Stimulated activated CD4-positive, alpha-beta T cell treated with anti-CD3 and anti-CD28 coated beads, Interleukin-2, amount 100 ng/mL, for 24 hours (primary cell): ENCODE measurements at places on chromosomes 11 and 22.

DNA sequence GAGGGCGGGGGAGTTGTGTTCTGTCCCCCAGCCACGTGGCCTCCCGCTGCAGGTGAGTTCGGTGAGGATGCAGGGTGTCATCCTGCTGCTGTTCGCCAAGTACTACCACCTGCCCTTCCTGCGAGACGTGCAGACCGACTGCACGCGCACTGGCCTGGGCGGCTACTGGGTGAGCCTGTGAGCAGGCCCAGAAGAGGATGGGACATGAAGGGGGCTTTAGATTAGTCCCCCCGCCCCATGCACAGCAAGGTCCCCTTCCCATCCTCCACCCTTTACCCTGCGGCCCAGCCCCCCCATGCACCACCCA, 4.1 kb downstream of the INPP5J start:
- no peak for DNase-seq

DNA sequence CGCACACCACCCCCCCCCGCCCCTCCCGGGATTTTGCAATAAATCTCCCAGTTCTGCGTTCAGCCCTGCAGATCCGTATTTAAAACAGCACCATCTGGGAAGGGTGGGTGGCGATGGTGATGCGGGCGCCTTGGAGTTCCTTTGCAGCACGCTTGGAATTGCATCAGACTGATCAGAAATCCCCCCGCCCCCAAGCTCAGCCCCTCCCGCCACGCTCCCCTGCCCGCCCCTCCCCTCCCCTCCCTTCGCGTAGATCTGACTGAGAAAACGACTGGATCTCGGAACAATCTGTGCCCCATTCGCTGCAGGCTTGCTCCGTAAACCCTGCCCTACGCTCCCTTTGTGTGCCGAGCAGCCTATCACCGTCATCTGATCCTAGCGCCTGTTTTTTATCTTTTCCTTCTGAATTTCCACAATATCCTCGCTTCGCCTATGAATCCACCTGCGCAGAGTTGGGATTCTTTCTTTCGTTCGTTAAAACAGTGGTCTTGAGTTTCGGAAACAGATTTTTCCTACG, 18.1 kb upstream of the BDNF start:
- no peak for DNase-seq

DNA sequence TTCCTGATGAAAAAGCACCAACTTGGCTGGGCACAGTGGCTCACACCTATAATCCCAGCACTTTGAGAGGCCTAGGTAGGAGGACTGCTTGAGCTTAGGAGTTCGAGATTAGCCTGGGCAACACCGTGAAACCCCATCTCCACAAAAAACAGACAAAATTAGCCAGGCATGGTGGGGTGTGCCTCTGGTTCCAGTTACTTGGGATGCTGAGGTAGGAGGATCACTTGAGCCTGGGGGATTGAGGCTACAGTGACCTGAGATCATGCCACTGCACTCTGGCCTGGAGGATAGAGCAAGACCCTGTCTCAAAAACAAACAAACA, 3.0 kb downstream of the HPS4 start:
- DNase-seq, result no peak

DNA sequence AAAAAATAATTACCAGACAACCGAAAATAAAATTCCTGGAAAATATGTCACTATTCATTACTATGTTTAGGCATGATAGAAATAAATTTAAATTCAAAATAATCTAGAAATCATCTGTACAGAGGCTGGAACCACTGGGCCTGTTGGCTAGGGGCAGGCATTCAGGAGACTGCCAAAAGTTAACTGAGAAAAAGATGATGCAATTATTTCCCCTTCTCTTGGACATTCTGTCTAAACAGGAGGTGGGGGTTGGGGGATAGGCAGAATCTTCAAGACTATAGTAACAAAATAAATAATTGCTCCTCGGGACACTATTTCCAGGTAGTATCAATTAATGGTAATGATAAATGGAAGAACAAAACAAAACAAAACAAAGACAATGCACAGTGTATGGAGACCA, 14.1 kb downstream of the BTBD10 start:
- no peak for DNase-seq

- no peak for DNase-seq
Measured at GRCh38 chr11:122287401-122287800, 171.4 kb upstream of the BLID start.

- no peak for DNase-seq
Measured at GRCh38 chr11:71976551-71976950, 22.2 kb upstream of the IL18BP start.

DNA sequence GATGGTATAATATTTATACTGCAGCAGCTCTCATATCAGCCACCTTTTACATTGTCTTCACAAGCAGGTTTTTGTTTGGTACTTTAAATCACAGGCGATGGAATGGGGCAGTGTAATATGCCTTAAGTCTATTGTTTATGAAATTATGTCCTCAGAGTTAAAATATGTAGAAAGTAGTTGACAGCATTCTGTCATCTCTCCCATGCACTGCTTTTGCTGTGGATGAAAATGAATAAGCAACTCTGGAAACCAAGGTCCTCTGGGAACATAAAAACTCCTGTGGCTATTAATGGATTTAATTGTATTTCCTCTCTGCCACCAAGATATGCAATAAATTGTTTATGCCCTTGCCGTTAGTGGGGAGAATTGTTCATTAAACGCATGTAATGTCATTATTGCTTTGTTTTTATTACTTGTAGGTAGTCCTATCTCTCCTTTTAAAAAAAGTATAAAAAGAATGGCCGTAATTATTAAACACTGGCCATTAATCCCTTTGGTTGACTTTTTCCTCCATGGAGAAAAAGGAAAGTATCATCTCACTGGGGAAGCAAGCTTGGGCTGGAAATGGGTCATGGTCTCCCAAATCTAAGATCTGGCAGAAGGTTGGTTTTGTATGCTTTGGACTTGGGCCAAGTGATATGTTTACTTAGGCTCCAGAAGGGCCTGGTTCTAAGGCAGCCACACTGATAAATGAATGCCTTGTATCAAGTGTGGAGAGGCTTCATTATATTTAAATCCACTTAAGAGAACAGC, 13.1 kb downstream of the PACS1 start:
- peak; percentile 6 for DNase-seq
